Erythroblast (primary cell): ENCODE measurements at places on chromosomes 7 and 10.

DNA sequence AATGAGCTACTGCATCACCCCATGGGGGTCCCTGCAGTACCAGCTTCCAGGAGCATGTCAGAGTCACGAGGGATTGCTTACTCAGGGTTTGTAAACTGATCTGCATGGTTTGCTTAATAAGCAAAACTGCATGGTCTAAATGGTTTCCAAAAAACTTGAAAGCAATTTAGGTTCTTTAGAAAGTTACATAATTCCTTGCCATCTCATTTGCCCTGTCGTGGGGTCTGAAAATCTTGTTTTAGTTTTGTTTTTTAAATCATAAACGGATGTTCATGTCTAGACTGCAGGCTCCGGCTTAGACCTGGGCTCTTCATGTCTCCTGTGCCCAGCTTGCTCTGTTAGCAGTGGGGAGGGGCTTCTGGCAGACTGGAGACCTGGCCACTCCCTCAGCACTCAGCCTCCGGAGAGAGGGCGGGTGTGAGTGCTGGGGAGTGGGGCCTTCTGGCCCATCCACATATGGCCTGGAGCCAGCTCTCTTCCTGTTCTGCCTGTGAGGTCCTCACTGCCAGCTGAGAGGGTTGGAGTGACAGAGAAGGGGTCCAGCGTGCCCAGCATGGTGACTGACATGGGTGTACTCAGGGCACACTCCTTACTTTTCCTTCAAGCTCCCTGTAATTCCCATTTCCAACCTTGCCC is 17.5 kb downstream of the PRF1 start:
- DNase-seq: no peak

DNA sequence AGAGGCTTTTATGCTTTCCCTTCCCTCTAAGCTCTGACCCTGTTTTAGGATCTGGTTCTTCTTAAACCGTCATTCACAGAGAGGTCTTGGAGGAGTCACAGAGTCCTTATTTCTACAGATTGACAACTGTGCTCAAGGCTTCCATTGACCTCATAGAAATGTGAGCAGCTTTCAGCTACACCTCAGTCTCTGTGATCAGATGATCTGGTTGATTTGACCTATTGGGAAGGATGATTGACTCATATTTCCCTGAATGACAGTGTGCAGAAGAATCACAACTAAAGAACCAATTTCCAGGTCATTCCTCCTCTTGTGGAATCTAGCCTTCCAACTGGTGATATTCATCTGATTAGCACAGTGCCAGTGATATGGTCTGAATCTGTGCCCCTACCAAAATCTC is 3.4 kb downstream of the CYP3A4 start:
- DNase-seq: no peak

- peak; percentile 54 for DNase-seq
Observed at GRCh38 chr10:79445977-79446757, 743 bp upstream of the ZCCHC24 start.

DNA sequence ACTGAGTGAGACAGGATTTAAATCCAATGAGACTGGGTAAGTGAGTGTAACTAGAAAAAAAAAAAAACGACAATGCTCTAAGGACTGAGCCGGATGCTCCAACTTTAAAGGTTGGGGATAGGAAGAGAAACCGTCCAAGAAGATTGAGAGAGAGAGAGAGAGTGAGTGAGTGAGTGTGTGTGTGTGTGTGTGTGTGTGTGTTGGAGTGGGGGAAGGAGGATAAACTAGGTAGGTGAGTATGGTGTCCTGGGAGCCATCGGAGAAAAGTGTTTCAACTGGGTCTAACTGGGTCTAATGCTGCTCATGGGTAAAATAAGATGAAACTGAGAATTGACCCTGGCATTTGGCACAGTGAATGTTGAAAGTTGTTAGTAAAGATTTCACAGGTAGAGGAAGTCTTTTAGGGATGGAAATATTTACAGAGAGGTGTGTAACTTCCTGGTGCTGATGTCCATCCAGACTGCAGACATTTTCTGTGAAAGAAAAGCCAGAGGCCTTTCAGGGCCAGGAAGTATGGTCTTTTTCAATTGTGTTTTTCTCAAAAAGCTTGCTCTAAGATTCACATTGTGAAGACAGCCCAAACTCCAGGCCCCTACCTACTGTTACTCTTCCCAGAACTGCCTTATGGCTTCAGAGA is 14.2 kb downstream of the ENTPD1 start:
- DNase-seq: no peak

- no peak for DNase-seq
Observed at GRCh38 chr10:130958981-130959751, 352.4 kb downstream of the TCERG1L start.

DNA sequence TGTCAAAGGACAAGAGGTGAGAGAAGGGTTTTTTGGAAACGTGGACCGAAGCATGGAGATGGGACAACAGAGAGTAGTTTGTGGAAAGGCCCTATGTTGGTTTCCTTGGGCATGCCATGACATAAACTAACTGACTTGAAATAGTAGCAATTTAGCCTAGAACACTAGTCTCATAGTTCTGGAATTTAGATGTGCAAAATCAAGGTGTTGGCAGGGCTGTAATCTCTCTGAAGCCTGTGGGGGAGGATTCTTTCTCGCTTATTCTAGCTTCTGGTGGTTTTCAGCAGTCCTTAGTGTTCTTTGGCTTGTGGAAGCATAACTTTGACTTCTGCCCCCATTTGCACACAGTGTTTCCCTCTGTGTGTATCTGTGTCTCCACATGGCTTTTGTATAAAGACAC is 283.4 kb downstream of the GFRA1 start:
- no peak for DNase-seq
